ENCODE measurements at places on chromosomes 4 and X. TPM values are rescaled to one million over a fixed set of nuclear protein-coding genes. Genes with fewer than 3 reads are reported as not detected.

- no peaks in the 10 kb centered on the region for H3K36me3 ChIP-seq
- H3K4me3 ChIP-seq, result no peak overlapping the region
- no peak overlapping the region for H3K27ac ChIP-seq
- H3K27me3 ChIP-seq, result no peaks in the 10 kb centered on the region
- no peak for DNase-seq
Measured at GRCh38 chrX:72095370-72095769, 36.3 kb downstream of the RTL5 start.

GRCh38 chr4:151489462-151490203 lies 80.7 kb downstream of the FHIP1A start:
- no peak overlapping the region for H3K27ac ChIP-seq
- H3K27me3 ChIP-seq, result no peaks in the 10 kb centered on the region
- H3K4me3 ChIP-seq, result no peak overlapping the region
- no peaks in the 10 kb centered on the region for H3K36me3 ChIP-seq
- H3K4me1 ChIP-seq, result no peaks in the 10 kb centered on the region
- no peak for DNase-seq

- H3K36me3 ChIP-seq, result no peaks in the 10 kb centered on the region
- peaks cover 14% of the 10 kb centered on the region for H3K4me1 ChIP-seq
- H3K27me3 ChIP-seq, result no peaks in the 10 kb centered on the region
Measured at GRCh38 chr4:173181848-173182247, 13.2 kb downstream of the GALNT7 start.

Gene FRG2
- total RNA-seq, result not detected

DNA sequence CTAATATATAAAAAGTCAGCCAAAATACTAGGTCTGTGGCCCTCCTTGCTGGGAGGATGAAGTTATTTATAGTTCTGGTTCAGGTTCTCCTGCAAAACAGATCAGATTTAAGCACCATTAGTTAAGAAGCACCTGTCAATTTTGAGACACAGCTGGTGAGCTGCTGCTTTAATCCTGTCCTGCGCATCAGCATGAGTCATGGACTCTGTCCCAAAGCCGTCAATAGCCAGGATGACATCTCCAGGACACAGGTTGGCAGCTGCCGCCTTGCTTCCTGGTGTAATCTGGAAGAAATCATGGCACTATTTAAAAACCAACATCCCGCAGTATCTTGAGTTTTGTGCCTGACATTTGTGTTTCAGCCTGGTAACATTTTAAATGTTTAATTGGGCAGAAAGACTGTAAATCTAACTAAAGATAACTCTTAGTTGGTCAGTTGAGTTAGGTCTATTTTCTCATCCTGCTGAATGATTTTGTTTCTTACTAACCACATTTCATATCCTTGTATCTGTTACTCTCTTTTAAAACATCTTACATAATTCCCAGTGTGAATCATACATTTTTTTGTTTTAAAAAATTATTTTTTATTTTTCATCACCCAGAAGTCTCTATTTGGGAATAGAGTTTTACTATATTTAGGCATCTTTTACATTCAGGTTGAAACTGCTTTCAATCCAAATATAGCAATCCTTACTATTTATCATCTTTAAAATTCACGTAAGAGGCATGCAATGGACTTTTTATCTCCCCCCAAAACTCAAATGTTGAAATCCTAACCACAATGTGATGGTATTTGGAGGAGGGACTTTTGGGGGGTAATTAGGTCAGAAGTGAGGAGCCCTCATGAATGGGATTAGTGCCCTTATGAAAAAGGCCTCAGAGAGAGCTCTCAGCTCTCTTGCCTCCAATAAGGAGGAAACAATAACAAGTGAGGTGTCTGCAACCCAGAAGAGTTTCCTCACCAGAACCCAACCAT lies 10.1 kb downstream of the PDLIM3 start:
- H3K4me3 ChIP-seq, result no peak overlapping the region
- no peak for DNase-seq
- peaks cover 22% of the 10 kb centered on the region for H3K36me3 ChIP-seq
- peaks cover 54% of the 10 kb centered on the region for H3K4me1 ChIP-seq
